Nucleus accumbens (tissue), 56 donors: ENCODE measurements at places on chromosomes 6 and 20.

DNA sequence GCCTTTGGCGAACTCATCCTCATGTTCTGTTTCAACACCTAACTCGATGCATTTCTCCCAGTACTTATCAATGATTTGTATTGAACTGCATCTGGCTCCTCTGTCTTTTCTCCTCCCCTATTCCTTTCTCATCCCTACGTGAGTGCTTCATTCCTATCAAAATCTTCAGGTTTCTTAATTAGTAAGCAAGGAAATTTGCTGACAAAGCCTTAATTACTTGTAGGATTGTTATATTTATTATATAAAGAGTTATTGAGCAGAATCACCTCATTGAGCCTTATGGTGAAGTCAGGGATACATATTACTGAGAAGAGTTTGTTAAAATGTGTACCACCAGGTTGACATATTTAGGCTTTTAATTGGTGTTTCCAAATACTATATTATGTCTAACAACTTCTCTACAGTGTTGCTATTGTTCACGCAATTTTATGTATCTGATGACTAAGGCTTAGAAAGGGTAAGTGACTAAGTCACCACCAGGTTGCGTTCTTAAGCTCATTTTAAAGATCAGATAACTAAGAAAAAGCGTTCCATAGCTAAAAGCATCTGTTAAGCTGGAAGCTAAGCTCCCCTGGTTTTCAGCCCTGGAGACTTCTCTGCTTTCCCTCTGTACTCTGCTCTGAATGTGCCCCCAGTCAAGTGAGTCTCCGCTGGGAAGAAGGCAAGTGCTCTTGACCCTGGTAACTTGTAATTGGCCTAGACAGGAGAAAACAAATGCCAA is 18.9 kb downstream of the SCGN start:
- no peak for DNase-seq

DNA sequence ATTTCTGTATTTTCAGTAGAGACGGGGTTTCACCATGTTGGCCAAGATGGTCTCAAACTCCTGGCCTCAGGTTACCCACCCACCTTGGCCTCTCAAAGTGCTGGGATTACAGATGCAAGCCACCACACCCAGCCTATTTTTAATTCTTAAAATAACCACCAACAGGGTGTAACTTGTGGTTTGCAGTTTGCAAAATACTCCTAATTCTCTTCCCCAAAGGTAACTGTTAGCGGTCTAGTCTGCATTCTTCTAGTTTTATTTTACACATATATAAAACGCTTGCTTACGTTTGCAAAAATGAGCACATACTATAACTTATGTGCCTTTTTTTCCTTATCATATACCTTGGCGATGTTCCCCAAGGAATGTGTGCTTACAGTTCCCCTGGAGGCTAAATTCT is 25.6 kb upstream of the CHMP4B start:
- no peak for DNase-seq

GRCh38 chr6:49675816-49676215 is 37.5 kb downstream of the CRISP2 start:
- DNase-seq: no peak

GRCh38 chr6:151549790-151550189 is 56.0 kb downstream of the CCDC170 start:
- DNase-seq: no peak

- DNase-seq: no peak
Measured at GRCh38 chr6:104431096-104431495, 428.6 kb downstream of the HACE1 start.

- DNase-seq: no peak
Measured at GRCh38 chr6:786946-787763, 94.2 kb upstream of the EXOC2 start.

DNA sequence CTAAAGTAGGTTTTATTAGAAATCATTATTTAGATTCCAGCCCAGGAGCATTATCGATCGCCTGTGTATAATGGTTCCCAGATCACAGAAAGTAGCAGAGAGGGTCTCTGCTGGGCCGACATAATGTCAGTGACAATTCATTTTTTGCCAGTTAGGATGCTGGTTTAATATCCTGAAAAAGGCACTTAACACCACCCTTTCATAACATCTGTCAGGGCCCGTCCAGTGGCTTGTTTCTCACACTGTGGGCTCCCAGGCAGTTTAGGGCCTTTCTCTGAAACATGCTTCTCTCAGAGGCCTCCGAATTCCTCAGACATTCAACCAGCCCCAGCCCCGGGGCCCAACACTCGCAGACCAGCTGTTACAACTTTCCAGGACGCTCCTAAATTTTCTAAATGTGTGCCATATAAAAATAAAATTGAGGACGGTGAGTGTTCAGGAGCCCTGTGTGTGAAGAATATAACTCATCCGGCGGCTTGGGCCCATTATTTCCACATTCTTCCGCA is 108.6 kb upstream of the EYA4 start:
- DNase-seq: no peak

- no peak for DNase-seq
Measured at GRCh38 chr20:8557711-8558110, 425.6 kb downstream of the PLCB1 start.

DNA sequence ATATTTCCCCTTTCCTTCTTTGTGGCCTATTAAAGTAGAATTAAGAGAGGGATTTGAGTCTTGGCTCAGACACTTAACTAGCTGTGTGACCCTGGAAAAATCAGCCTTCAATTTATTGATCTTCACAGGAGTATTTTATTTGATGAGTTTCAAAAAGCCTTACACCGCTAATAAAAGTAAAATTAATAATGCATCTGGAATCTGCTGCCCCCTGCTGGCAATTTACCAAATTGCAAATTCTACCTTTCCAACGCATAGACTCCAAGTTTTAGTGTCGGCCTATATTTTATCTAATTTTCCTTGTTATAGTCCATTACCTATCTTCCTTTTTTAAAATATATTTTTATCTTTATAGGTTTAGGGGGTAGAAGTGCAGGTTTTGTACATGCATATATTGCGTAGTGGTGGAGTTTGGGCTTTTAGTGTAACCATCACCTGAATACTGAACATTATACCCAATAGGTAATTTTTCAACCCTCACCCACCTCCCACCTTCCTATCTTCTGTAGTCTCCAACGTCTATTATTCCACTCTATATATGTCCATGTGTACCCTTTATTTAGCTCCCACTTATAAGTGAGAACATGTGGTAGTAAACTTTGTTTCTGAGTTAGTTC is 46.3 kb downstream of the GOPC start:
- DNase-seq: no peak

- no peak for DNase-seq
Measured at GRCh38 chr6:133396233-133396983, 155.3 kb downstream of the EYA4 start.

DNA sequence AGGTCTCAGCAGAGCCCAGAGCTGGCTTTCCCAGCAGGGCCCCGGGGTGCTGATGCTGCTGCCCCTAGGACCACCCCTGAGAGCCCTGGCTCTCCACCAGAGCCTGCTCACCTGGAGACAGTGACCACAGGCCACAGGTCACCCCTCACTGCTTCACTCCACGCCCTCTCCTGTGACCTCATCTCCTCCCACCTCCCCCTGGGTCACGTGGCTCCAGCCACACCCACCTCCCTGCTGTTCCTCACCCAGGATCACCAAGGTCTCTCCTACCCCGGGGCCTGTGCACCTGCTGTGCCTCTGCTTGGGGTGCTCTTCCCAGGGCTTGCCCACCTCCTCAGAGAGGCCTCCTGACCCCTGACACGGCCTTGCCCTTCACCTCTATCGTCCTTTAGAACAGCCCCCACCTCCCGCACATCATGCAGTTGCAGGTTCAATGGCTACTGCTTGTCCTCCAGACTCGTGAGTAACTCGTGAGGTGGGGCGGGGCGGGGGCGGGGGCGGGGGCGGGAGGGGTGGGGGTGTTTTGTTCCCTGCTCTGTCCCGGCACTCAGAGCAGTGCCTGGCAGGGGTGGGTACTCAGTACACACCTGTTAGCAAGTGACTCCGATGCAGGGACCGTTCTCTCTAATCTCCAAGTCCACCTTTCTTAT is 468.0 kb downstream of the PREX1 start:
- no peak for DNase-seq

DNA sequence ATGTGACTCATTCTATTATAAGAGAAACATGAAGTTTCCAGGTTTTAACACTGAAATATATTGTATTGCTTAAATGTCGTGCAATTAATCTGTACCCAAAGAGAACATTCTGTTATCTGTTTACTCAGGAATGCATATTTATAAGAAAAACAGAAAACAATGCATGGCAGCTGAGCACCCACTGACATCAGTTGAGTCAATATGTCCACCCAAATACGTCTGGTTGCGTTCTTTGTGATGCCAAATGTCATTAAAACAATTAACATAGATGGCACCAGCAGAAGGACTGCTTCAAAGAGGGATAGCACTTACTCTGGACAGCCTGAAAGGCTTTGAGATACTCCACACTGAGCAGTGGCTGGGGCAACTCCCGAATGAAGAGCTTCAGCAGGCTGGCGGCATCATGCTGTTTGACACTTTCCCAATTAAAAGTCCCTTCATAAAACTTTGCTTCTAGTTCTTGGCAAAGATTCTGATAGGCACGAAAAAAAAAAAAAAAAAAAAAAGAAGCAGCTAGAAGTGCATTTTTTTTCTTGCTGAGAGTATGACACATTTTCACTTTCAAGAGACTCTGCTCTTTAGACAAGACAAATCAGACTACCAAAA is 102.3 kb downstream of the ARHGAP18 start:
- no peak for DNase-seq

DNA sequence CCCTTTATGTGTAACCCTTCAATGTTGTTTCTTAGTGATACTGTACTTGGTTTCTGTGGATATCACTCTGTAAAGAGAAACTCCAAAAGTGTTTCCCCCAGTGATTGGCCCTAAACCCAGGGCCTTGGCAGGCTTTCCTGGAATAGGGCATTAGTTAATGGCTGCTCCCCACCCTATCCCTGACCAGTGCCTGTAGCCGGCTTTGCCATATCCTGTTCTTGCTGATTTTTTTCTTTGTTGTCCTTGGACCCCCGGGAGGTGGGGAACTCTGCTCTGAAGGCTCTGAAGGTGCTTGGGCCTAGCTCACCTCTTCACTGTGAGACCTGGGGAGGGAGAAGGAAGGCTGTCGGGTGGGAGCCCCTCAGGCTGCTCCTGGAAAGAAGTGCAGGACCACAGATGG is 120.1 kb downstream of the TCP11 start:
- no peak for DNase-seq

DNA sequence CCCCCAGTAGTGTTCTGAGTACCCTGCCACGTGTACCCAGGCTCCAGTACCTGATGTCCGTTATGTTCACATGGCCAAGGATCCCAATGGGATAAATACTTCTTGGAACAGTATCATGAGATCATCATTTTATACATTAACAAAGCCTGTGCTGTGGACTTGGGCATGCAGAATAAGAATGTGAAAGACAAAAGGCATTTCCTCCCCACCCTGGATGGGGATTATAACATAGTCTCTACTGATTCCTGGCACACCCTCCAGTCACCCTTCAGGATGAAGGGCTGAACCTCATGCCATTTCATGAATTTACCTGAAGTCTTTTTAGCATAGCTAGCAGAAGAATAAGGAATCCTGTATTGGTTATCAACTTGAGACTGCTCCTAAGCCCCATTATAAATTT is 2.8 kb downstream of the TNFRSF21 start:
- DNase-seq: no peak

GRCh38 chr20:57654998-57655808 is 35.0 kb upstream of the ZBP1 start:
- DNase-seq: no peak

DNA sequence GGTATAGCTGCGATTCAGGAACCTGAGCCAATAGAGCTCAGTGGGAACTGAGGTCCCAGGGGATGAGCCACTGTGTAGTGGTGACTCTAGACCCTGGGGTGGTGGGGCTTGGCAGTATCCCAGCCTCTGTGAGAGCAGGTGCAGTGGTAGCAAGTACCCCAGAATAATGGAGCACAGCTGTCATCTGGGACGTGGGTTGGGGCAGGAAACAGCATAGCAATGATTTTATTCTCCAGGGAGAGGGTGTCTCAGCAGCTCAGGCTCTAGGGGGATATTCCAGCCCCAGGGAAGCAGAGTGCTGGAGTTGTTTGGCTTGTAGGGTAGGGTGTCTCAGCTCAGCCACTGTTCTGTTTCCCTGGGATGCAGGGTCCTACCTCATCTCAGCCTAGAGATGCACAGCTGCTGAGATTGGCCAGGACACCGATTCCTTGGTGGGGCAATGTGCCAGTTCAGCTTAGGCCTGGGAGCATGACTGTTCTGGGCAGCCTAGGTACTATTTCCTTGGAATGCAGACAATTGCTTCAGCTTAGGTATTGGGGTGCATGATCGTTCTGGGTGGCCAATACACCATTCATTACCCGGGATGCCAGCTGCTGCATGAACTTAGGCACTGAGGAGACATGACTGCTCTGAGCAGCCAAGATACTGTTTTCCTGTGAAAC is 34.0 kb upstream of the NUP153 start:
- DNase-seq: no peak

- DNase-seq: no peak
Measured at GRCh38 chr6:167648501-167649278, 178.0 kb upstream of the AFDN start.

DNA sequence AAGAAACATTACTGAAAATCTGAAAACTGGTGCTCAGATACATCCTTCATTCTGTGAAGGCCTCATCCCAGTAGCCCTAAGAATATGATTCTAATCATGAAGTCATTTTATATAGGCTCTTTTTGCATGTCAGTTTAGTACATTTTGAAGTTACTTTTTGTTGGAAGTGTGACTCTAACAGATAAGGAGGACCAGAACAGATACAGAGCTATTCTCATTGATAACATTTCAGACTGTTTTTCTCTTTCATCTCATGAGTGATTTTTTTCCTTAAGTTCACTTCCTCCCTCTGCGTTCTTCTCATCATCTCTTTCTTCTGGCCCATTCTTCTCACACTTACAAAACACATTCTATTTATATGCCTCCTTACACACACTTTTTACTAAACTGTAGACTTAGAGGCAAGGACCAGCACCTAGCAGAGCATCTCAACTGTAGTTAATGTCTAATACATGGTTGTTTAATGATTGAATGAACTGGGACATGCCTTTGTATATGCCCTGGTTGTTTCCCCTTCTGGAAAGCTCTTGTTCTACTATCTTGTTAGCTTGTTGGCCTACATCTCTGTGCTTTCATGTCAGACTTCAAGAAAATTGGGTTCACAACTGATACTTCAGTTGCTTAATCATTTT is 8.7 kb downstream of the CTNNBL1 start:
- DNase-seq: no peak

GRCh38 chr6:163459007-163459406 is 44.5 kb downstream of the QKI start:
- DNase-seq: no peak

DNA sequence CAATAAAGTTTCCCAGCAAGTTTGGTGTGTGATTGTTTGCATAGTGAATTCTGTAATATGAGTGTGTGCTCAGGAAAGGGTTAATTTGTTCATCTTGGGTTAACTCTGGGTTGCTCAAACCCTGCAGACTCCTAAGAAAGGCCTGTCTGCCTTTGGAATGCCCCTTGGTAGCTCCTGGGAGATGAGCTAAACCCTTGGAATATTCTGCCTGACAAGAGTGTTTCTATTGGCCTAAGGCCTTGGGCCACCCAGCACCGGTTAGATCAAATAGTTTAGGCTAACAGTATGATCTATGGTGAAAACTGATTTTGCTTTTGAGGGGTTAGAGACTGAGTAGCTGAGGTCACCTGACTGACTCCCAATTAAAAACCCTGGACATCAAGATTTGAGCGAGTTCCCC is 248.3 kb downstream of the GRM1 start:
- DNase-seq: no peak

GRCh38 chr20:10679269-10679668 is 5.5 kb upstream of the JAG1 start:
- no peak for DNase-seq
